Left cardiac atrium (tissue), 4 donors: ENCODE measurements at places on chromosomes 7 and 10.
A peak's percentile ranks its signal among the peaks of the same experiment; 100 is the strongest.

DNA sequence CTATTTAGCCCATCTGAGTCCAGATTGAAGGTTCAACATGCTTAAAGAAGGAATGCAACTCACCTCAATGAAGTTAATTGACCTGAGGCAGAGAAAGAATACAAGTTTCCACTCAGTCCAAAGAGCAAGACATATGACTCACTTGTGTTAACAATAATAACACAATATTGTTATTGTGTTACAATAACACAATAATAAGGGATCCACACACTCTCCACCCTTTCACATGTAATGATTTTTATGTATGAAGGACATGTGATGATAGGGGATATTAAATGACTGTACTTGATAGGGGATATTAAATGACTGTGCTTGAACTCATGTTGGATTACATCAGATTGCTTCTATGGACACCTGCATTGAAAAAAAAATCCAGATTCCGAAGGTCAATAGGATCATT, 3.6 kb upstream of the ABCB1 start:
- no peak for DNase-seq

- DNase-seq, result no peak
Measured at GRCh38 chr10:80415734-80416478, 7.6 kb downstream of the PRXL2A start.

DNA sequence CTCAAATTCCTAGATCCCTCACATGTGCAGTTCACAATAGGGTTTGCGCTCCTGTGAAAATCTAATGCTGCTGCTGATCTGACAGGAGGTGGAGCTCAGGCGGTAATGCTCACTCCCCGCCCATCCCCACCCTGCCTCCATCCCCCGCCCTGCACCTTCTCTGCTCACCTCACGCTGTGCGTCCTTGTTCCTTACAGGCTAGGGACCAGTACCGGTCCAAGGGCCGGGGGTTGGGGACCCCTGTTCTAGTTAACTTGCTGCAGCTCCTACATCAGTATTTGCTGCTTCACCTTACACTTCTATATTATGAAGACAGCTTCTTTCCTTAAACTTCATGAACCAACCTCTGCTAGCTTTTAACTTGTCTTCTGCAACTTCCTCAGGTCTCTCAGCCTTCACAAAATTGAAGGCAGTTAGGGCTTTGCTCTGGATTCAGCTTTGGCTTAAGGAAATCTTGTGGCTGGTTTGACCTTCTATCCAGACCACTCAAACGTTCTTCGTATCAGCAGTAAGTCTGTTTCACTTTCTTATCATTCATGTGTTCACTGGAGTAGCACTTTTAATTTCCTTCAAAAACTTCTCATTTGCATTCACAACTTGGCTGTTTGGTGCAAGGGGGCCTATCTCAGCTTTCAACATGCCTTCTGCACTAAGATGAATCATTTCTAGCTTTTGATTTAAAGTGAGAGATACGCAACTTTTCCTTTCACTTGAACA, 1.7 kb upstream of the TNKS2 start:
- no peak for DNase-seq

GRCh38 chr10:112812586-112812985, 137.5 kb upstream of the TCF7L2 start:
- no peak for DNase-seq

GRCh38 chr10:133127291-133128125, 32.5 kb upstream of the KNDC1 start:
- DNase-seq, result no peak

DNA sequence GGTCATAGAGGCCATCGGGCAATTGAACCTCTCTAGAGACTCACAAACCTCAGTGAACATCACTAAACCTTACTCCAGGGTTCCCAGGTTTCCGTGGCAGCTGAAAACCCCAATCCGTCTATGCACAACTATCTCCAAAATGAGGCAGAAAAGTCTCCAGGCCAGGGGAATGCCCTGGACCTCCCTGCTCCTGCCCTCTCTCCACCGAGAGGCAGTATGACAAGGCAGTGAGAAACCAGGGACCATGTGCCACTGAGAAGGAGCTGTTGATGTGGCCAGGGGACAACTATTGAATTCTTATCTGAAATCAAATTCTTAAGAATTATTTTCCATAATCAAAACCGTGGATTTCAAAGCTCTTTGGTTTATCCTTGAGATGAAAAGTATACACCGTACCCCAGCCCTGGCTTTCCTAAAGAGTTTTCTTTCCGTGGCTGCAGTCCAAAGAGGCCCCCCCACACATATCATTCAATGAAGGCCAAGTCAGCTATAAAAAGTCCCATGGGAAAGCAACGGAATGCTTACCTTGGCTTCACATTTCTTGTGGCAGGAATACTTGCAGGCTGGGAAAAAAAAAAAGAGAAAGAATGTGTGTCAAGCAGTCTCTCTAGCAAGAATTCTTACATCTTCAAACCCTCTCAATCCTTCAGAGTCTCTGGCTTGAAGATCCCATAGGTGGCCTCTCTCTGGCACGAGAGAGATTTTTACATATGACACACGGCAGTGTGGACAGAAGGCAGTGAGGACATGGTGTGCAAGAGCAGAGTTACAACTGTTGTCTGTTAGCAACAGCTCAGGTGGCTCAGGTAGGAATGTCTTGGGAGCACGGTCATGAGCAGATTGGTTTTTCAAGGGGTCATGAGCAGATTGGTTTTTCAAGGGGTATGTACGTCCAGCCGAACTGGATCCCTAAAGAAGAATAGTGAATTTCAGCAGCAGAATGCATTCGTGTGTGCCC, 75.2 kb downstream of the TNS3 start:
- DNase-seq, result no peak

DNA sequence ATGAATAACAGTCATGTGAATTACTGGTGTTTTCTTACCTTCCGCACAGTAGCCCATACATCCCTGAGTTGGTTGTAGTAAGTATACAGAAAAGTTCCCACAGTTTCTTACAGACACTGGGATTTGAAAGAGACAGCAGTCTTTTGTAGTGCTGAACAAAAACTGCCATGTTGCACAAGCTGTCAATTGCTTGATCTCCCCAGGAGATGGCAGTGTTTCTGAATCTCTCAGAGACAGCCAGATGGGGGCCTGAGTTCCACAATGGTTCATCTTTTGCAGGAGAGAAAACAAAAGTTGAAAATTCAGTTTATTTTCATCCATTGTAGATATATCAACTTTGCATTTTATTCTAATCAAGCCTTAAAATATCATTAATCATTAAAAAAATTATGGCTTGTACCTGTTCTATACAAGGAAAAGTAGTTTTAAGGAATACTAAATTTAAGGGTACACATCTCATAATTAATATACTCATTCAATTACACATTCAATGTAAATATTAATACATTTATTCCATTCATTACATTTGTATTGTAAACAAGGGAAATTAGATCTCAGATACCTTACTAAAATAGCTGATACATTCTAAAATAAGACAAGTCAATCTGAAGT, 14.5 kb downstream of the VWDE start:
- DNase-seq, result no peak

DNA sequence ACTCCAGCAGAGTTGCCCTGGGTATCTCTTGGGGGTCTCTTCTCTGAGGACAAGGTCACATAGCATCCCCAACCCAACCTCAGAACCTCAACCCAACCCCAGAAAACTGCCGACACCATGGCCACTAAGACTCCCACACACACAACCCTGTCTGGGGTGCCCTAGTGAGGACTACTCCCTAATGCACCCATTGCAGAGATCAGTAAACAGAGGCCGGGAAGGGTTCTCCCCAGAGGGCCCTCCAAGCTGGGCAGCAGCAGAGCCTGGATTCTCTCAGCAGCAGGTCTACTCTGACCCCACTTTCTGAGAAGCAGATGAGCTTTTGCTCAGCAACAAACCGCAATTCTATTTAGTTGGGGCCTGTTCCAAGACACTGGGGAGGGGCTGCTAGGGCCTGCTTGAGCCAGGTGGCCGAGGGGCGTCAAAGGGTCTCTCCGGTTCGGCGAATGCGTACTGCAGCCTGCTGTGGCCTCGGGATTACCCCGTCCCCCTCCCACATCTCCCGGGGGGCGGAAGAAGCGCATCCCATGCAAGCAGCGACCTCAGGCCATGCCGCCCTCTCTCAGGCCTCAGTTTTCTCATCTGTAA, 828 bp downstream of the OGDHL start:
- no peak for DNase-seq

- DNase-seq, result no peak
Measured at GRCh38 chr10:11546581-11546980, 64.9 kb downstream of the USP6NL start.

DNA sequence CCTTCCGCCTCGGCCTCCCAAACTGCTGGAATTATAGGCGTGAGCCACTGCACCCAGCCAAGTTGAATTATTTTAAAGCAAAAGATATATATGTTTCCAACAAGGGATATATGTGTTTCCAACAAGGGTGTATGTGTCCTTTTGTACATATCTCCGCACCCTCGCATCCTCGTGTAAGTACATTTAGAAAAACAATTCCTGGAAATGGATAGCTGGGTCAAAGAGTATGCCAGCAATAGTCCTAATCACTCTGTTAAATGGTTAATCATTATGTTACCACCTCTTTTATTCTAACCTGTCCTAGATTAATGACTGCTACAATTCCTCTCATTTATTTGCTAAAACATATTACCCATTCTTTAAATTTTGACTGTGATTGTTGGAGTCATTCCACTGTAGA, 28.0 kb downstream of the OR9A2 start:
- DNase-seq, result no peak

DNA sequence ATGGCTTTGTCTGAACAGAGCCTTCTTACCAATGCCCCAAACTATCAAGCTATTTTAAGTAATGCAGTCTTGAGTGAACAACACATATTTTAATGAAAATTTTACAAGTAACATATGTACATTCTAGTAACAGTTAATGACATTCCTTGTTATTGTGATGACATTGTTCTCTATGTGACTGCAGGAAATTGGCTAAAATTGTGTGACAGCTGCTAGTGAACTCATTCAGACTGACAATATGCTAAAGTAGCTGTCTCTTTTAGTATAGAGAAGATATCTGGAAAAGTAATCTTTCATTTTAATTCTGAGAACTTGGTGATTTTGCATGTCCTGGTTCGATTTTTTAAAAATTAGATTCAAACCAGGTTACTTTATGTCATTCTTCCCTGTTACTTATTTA, 259.8 kb upstream of the MAGI2 start:
- no peak for DNase-seq

- DNase-seq, result peak; percentile 37
Measured at GRCh38 chr10:48287417-48288391, 13.2 kb upstream of the FRMPD2 start.

GRCh38 chr10:49015700-49016099, 76.1 kb upstream of the LRRC18 start:
- no peak for DNase-seq

GRCh38 chr10:26627324-26627723, 70.2 kb upstream of the PDSS1 start:
- DNase-seq, result no peak

GRCh38 chr7:99024066-99024465, 119.8 kb downstream of the SMURF1 start:
- no peak for DNase-seq

GRCh38 chr7:29843726-29844125, 37.4 kb downstream of the WIPF3 start:
- no peak for DNase-seq

DNA sequence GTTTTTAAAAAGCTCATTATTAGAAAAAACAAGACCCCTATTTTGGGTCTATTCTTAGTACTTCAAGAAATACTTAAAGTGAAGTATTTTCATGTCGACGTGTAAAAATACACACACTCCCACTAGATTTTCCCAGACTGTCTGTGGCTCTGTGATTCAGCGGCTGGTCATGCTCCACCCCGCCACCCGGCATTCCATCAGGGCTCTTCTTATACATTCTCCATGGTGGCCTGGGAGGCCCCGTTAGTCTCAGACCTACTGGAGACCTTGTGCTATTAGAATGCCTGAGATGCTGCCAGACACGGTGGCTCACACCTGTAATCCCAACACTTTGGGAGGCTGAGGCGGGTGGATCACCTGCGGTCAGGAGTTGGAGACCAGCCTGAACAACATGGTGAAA, 13.1 kb downstream of the TECPR1 start:
- DNase-seq, result no peak

- DNase-seq, result no peak
Measured at GRCh38 chr7:35988818-35989217, 164.2 kb upstream of the EEPD1 start.

DNA sequence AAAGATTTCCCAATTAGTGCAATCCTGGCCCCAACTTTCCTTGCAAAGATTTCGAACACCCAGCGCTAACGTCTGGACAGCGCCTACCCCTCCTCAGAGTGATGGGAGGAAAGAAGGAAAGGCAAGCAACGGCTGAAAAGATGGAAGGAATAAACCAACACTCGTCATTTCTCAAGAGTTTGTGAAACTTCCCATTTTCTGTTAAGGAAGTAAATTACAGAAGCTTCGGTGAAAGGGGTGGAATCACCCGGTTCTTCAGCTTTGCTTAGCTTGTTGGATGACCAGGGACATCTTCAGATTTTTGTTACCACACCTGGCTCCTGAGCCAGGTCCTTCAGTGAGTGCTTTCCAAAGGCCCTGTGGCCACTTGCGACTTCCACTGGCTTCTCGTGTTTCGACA, 313.1 kb downstream of the SKIDA1 start:
- no peak for DNase-seq

DNA sequence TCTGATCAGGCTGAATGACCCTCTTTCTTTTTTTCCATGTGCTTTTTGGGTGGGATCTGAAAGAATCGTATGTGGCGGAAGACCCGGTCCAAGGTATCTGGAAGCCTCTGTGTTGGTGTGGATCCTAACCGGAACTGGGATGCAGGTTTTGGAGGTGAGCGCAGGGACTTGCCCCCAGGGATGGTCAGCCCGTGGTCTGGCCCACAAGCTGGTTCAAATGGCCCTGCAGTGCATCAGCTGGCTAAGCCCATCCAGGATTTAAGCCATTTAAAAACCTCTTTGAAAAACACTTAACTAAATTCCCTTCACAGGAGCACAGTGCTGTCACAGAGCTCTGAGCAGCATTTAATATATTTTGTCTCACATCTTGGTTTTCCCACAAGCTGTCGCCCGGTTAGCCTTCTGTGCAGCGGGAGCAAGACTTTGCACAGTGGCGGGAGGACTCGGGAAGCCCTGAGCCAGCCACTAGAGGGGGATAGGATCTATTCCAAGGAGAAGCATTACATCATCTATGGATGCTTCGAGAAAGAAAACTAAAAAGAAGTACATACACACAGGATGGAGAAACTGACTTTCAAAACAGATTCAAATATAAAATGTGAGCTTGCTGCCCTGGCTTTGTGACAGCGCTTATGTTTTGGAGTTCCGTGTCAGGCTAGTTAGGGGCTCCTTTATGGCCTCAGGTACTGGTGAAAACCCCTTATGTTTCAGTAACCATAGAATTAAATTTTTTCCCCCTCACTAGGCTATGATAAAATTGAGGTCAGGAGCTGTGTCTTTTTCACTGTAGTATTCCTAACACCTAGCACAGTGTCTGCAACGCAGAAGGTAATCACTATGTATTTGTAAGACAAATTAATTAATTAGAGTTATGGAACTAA, 11.3 kb downstream of the CPA2 start:
- DNase-seq, result peak; percentile 63

DNA sequence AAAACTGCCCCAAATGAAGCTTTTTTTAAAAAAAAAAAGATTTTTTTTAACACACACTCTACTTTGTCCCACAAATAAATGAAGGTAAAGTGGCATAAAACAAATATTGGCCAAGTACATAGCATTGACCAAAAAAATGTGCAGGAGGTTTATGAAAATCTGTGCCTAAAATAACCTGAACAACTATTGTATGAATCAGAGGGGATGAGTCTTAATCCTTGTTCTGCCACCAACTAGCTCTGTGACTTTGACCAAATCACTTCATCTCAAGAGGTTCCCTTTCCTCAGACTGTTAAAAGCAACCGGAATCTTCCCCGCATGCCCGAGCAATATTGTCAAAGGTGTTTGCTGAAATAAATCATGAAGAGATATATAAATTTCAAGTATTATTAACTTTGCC, 150.4 kb upstream of the NEBL start:
- DNase-seq, result no peak
